ENCODE measurements at places on chromosomes 3 and 15.

- DNase-seq: no peak
Observed at GRCh38 chr3:192169332-192169915, 557.9 kb downstream of the FGF12 start.

GRCh38 chr3:122697952-122698620 is 17.4 kb downstream of the PARP14 start:
- no peak for DNase-seq

DNA sequence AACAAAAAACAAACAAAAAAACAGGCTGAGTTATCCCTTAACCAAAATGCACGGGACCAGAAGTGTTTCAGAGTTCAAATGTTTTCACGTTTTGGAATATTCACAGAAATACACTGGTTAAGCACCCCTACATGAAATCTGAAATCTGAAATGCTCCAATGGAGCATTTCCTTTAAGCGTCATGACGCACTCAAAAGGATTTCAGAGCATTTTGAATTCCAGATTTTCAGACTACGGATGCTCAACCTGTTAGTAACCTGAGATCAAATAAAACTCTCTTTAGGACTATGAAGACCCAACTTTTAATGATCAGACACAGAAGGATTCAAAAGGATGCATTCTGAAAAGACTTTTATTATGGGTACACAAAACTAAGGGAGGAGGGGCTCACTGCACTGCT is 9.6 kb downstream of the CLPX start:
- no peak for DNase-seq

DNA sequence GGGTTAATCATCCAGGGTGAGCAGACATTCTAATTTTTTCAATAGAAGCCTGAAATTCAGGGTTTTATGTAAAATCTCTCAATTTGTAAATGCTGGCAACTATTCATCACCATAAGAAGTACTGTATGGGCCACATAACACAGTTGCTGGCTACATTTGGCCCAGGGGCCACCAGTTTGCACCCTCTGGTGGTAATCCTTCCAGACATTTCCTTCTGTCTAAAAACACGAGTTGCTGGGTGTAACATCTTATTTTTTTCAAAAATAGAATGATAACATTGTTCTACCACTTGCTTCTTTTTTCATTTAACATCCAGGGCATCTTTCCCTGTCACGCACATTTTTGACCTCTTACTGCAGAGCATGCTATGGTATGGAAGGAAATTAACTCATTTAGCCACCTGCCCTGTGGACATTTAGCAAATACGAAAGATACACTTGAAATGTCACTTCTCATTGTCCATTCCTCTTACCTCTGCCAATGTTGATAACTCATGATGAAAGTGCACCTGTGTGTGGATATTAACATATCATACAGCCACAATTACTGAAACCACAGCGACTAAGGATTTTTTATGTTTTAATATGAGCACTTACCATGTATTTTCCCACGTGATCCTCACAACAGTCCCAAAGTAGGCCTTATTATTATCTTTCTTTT is 117.5 kb upstream of the ARHGEF3 start:
- DNase-seq: no peak

- no peak for DNase-seq
Observed at GRCh38 chr15:29770796-29771195, 51.5 kb downstream of the TJP1 start.

- DNase-seq: no peak
Observed at GRCh38 chr15:54528021-54528420, 549.8 kb downstream of the UNC13C start.

- DNase-seq: no peak
Observed at GRCh38 chr15:39149636-39150150, 431.2 kb upstream of the THBS1 start.

DNA sequence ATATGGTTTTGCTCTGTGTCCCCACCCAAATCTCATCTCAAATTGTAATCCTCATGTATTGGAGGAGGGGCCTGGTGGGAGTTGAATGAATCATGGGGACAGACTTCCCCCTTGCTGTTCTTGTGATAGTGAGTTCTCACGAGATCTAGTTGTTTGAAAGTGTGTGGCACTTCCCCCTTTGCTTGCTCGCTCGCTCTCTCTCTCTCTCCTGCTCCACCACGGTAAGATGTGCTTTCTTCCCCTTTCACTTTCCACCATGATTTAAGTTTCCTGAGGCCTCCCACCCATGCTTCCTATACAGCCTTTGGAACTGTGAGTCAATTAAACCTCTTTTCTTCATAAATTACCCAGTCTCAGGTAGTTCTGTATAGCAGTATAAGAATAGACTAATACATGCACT is 60.7 kb downstream of the GSK3B start:
- DNase-seq: no peak

DNA sequence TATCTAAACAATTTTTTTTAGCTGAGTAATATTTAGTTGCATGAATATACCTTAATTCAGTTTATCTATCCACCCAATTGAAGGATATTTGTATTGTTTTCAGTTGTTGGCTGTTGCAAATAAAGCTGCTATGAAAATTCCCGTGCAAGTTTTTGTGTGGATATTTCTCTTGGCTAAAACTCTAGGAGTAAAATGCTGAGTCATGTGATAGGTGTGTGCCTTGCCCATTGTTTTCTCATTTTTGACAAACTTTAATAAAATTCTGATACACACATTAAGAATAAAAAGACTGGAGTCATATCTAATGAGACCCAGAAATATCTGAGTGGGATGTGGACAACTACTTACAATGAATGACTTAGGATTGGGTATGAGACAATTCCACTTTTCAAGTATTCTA is 78.6 kb downstream of the MDFIC2 start:
- DNase-seq: no peak

DNA sequence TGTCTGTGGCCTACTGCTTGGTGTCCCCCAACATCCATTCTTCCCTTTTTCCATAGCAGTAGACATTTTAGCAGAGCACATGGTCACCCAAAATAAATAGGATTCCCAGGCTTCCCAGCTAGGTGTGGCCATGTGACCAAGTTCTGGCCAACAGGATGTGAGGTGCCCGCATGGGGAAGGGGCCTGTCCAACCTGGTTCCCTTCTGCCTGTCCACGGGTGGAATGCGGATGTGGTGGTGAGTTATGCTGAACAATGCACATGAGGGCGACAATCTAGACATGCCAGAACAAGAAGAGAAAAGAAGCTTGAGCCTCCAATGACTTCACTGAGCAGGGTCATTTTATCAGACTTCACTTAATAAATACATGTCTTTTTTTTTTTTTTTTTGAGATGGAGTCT is 77.6 kb upstream of the DLG1 start:
- DNase-seq: no peak
